ENCODE measurements at places on chromosomes 1 and 21. TPM values are rescaled to one million over a fixed set of nuclear protein-coding genes. Genes with fewer than 3 reads are reported as not detected.
A peak's percentile ranks its signal among the peaks of the same experiment; 100 is the strongest.

The DDAH1 gene
- 0.10 TPM for polyA plus RNA-seq

DNA sequence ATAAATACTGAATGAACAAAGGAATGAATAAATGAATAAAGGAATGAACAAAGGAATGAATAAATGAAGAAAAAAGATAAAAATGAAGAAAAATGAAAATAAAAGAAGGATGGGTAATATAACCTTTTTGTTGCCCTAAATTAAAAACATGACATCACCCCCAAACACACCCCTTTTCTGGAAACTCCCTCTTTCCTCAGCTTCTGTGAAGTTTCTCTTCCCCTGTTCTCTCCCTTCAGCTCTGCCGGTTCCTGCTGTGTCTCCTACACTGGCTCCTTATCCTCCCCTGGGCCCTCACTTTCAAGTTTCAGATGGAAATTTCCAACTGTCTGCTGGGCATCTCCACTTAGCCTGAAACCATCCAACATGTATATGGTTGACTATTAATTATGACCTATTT, 37.9 kb downstream of the RAB3B start:
- DNase-seq: no peak
- H3K36me3 ChIP-seq: no peaks in the 10 kb centered on the region
- no peak overlapping the region for H3K4me3 ChIP-seq
- H3K4me1 ChIP-seq: peaks cover 14% of the 10 kb centered on the region
- H3K27ac ChIP-seq: no peak overlapping the region

GRCh38 chr1:160256396-160257046, 5.8 kb downstream of the DCAF8 start:
- H3K4me1 ChIP-seq: no peaks in the 10 kb centered on the region
- no peak for DNase-seq
- no peak overlapping the region for H3K27ac ChIP-seq
- H3K4me3 ChIP-seq: no peak overlapping the region

The NCAM2 gene
- polyA plus RNA-seq: not detected

DNA sequence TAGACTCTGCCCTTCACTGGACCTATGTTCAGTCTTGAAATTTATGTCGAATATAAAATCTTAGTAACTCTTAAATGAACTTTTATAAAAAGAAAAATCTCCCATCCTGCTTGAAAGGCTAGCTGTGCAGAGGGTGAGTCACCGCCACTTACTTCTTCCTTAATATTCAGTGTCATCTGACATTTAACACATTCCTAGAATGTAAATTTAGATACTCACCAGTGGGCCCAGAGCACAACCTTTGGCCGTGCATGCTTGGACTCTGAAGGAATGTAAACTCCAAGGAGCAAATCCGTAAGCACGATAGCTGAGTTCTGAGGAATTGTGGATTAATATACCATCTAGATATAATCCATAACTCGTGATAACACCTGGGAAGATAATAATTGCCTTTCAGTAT, 403.3 kb downstream of the KCTD3 start:
- H3K4me1 ChIP-seq: no peaks in the 10 kb centered on the region
- no peak overlapping the region for H3K4me3 ChIP-seq
- H3K27ac ChIP-seq: no peak overlapping the region
- H3K36me3 ChIP-seq: no peaks in the 10 kb centered on the region
- H3K27me3 ChIP-seq: no peaks in the 10 kb centered on the region
- DNase-seq: no peak

DNA sequence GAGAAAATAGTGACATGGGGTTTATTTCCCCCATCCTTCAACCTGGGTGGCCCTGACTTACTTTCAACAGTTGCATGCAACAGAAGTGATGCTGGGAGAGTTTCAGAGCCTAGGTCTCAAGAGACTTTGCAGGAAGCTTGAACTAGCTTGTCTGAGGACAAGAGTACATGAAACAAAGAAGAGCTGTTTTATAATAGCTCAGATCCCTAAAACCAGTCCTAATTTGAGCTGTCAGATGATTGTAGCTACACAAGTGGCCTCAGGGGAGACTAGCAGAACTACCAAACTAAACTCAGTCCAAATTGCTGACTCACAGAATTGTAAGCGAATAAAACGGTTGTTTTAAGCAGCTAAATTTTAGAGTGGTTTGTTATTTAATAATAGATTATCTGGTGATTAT, 17.1 kb downstream of the RC3H1 start:
- no peak overlapping the region for H3K4me3 ChIP-seq
- peak overlapping the region; percentile 54 for H3K27ac ChIP-seq
- H3K27me3 ChIP-seq: no peaks in the 10 kb centered on the region
- H3K36me3 ChIP-seq: no peaks in the 10 kb centered on the region
- H3K4me1 ChIP-seq: peaks cover 10% of the 10 kb centered on the region

DNA sequence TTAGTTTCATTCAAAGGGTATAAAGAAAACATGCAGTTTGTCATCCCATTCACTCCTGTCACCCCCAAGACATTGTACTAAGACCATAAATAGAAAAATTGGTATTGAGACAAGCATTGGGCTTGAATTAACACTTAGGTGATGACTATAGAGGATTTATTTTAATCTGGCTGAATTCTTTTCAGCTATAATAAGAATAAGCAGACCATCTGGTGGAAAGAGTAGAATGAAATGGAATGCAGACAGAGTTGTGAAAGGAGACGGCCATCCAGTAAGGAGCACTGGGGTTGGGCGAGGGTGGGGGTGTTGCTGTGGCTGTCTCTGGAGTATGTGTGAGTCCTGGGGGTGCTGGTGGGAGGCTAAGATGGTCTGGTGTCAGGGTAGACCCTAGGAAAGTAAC, 125.0 kb upstream of the IVNS1ABP start:
- no peaks in the 10 kb centered on the region for H3K36me3 ChIP-seq
- no peak for DNase-seq
- no peaks in the 10 kb centered on the region for H3K27me3 ChIP-seq
- H3K4me1 ChIP-seq: no peaks in the 10 kb centered on the region
- no peak overlapping the region for H3K4me3 ChIP-seq

DNA sequence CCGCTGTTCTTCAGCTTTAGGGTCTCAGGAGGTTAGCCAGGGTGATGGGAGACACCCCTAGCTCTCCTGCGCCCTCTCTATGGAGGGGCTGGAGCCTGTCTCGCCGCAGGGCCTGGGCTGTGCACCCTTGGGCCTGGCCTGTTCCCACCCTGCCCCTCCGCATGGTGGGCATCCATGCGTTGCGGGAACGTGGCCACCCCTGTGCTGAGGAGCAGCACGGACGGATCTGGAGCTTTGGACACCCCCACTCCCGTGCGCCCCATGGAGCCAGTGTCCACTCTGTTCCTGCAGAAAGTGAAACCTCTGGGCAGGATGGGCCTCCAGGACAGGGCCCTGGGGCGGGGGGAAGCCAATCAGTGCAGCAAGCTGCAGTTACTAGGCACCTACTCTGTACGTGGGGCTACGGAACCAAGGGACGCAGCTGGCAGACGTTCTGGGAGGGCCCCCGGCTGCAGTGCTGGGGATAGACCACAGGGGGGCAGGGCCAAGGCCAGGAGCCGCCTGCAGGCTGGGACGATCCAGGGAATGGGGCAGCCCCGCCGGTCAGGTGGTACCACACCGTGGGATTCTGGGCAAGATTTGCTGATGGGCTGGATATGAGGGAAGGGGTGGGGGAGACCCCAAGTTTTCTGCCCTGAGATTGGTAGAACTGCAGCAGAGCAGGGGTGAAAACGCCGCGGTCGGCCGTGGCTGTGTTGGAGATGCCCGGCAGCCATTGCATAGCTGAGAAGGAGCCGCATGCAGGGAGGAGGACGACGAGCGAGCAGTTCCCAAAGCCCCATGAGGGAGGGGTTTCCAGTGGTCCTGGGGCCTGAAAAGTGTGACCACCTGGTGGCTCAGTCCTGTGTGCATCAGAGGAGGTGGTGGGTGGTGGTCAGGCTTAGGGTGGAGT, 43.3 kb downstream of the TP73 start:
- H3K36me3 ChIP-seq: peaks cover 13% of the 10 kb centered on the region
- no peaks in the 10 kb centered on the region for H3K4me1 ChIP-seq
- no peak overlapping the region for H3K27ac ChIP-seq
- no peak for DNase-seq
- no peak overlapping the region for H3K4me3 ChIP-seq

DNA sequence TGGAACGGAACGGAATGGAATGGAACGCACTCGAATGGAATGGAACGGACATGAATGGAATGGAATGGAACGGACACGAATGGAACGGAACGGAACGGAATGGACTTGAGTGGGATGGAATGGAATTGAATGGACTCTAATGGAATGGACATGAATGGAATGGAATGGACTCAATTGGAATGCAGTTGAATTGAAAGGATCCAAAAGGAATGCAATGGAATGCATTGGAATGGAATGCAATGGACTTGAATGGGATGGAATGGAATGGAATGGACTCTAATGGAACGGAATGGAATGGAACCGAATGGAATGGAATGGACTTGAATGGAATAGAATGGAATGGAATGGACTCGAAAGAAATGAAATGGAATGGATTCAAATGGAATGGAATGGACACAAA, 102.4 kb upstream of the OR4F16 start:
- no peak overlapping the region for H3K4me3 ChIP-seq
- no peaks in the 10 kb centered on the region for H3K27me3 ChIP-seq
- H3K4me1 ChIP-seq: no peaks in the 10 kb centered on the region
- no peak overlapping the region for H3K27ac ChIP-seq
- no peaks in the 10 kb centered on the region for H3K36me3 ChIP-seq
- DNase-seq: no peak

GRCh38 chr1:229209816-229210215, 61.1 kb upstream of the RAB4A start:
- H3K36me3 ChIP-seq: no peaks in the 10 kb centered on the region
- H3K27me3 ChIP-seq: peaks cover 4% of the 10 kb centered on the region
- DNase-seq: no peak
- H3K4me1 ChIP-seq: no peaks in the 10 kb centered on the region

DNA sequence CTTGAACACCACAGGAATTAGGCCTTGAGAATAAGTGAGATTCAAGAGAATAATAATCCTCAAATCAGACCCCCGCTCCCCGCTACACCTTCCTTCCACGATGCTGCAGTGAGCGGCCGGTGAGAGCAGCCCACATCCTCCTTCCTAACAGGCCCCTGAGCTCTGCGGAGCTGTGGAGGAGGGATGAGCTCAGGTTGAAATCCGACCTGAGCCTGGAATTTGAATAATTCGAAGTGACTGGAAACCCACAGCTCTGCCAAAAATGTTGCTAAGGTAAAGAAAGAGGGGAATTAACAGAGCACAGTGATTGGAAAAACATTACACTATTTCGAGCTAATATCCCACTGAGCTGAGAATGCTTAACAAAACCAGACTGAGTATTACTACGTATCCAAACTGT, 90.0 kb downstream of the URB2 start:
- H3K27me3 ChIP-seq: no peaks in the 10 kb centered on the region
- no peaks in the 10 kb centered on the region for H3K4me1 ChIP-seq
- no peaks in the 10 kb centered on the region for H3K36me3 ChIP-seq
- H3K4me3 ChIP-seq: no peak overlapping the region

Data from GM12878 (cell line).